ENCODE measurements at places on chromosomes 16 and 17.

DNA sequence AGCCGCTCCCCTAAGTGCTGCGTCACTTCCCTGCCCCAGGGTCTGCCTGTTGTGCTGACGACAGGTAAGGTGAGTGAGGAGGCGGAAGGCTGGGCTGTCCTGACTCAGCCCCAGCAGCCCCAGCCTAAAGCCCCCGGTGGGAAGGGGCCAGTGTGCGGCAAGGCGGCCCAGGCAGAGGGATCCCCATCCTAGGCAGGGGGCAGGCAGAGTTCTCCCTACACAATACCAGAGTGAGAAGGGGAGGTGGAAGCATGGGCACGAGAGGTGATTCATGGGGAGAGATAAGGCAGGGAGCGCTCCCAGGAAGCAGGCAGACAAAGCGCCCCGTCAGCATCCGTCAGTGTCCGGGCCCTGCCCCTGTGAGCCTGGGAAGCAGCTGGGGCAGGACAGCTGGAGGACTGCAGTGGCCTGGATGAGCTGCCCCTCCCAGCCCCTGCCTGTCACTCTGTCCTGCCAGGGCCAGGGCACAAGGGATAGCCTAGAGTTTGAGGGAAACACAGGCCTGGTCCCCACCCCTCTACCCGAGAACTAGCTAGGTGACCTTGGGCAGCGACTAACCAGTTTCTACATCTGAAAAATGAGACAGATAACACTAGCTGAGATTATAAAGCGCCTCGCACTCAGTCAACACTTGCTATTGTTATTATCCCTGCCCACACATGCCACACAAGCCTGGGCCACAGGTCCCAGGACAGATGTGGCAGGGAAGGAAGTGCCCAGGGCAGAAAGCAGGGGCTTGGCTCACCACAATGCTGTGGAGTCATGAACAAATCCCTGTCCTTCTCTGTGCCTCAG lies 3.8 kb downstream of the FAM83G start:
- DNase-seq, result no peak

GRCh38 chr16:26500326-26500725 lies 566.4 kb upstream of the C16orf82 start:
- DNase-seq, result no peak

GRCh38 chr17:44736551-44737240 lies 22.1 kb upstream of the ADAM11 start:
- no peak for DNase-seq

DNA sequence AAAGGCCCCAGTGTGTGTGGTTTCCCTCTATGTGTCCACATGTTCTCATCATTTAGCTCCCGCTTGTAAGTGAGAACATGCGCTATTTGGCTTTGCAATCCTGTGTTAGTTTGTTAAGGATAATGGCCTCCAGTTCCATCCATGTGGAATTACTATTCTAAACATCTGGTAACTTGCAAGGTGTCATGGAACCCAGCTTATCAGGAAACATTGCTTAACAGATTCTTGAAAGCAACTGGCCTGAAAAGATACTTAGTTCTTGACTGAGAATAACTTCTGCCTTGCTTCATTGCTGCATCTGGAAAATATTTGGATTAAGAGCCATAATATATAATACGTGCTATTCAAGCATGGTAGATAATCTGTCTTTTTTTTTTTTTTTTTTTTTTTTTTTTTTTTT lies 27.8 kb downstream of the PAFAH1B1 start:
- DNase-seq, result peak; percentile 30

GRCh38 chr17:35073183-35073790 lies 9.8 kb upstream of the RFFL start:
- no peak for DNase-seq

DNA sequence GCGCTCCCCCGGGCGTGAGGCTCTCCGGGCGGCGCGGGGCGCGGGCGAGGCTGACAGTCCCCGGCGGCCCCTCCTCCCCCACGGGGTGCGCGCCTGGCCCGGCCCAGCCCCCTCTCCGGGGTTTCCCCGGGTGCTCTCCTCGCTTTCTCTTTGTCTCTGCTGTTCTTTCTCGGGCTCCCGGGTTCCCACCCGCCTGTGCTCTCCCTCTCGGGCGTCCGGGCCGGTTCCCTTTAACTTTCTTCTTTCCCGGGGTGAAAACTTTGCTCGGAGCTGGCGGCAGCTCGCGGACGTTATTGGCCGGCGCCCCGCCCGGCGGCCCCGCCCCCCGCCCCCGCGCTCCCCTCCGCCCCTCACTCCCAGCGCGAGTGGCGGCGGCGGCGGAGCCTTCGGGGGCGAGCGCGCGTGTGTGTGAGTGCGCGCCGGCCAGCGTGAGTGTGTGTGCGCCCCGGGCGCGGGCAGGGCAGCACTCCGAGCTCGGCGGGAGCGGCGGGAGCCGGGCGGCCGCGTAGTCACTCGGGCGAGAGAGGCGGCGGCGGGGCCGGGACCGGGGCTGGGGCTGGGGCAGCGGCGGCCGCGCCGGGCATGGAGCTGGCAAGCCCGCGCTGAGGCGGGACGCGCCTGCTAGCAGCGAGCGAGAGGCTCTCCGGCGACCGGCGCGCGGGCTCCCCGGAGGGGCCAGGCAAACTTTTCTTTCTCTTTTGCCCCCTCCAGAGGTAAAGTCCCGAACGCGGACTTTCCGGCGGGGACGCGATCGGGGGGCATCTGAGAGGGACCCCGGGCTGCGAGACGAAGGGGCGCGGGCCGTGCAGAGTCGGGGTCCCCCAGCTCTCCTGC lies at the start of gene NTN1:
Gene NTN1, plus strand, starts transcription at position 353 of the 834 bp plus-strand sequence. CDS start 864 bp downstream, outside the sequence.
- peak; percentile 42 for DNase-seq

- DNase-seq, result no peak
These were observed 33.3 kb downstream of the TOM1L1 start for GRCh38 chr17:54933921-54934320.

DNA sequence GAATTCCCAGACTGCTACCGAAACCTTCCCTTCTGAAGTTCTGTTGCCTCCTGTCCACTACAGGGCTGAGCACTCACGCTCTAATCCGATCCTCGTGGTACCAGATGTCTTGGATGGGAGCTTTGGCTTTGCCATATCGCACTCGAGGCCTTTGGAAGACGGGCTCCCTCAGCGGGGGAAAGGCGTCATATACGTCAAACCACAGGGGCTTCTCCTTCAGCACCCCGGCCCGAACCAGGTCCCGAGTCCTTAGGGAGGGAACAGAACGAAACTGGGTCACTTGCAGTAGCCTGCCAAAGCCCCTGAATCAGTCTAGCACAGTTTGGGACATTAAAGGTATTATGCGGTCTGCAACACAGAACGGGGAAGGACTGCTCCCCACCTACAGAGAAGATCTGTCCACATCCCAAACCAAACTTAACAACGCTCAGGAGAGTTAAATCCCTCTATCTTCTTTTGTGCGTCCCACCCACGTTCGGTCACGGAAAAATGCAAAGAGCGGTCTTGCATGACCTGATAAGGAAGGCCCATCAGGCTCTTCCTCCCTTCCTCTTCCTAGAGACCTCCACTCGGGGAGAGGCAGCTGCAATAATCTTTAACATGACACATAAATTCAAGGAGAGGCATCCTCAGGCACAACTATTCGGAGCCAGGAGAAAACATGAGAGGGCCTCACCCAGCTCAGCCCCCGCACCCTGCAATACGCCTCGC lies 526 bp downstream of the MRPS23 start:
- peak; percentile 64 for DNase-seq

DNA sequence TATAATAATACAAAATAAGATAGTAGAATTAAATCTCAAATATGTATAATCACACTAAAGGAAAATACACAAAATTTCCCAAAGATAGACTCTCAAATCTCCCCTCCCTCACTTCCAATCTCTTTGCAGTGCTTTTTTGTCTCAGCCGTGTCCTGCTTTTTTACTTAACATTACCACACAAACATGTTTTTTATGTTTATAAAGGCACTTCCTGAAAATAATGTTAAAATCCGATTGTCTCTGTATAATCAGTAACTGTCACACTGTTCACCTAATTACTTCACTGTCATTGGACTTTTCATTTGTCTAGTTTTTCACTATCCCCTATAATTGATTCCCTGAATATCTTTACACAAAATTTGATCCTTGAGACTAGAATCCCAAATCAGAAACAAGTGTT lies 38.2 kb upstream of the ALDH3A2 start:
- DNase-seq, result no peak

- DNase-seq, result no peak
These were observed 46.8 kb downstream of the RNF112 start for GRCh38 chr17:19457830-19458271.

DNA sequence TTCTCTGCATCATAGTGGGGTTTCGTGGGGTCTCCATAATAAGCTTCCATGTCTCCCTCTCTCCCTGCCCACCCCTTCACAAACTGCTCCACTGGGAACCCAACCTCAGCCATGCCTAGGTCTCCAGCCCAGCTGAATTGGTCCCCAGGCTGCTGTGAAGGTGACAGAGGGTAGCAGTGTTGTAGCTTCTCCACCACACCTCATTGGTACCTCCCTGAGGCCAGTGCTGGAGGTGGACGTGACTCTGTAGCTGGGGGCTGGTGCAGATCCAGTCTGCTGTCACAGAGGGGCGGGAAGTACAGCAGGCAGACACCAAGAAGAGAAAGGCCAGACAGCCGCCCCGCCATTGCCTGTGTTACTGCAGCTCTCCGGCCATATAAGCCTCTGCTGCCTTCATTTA lies 82.1 kb downstream of the OR1D5 start:
- DNase-seq, result no peak
